GM12891 (cell line): ENCODE measurements at places on chromosomes 12 and 14.

- no peak for DNase-seq
These were observed 82.3 kb downstream of the SSPN start for GRCh38 chr12:26277506-26278246.

- no peak for DNase-seq
These were observed at the start of gene HPD for GRCh38 chr12:121858662-121859572. TSS of gene HPD (minus strand) at chr12:121858859. CDS start at chr12:121858823, 36 bp downstream.

DNA sequence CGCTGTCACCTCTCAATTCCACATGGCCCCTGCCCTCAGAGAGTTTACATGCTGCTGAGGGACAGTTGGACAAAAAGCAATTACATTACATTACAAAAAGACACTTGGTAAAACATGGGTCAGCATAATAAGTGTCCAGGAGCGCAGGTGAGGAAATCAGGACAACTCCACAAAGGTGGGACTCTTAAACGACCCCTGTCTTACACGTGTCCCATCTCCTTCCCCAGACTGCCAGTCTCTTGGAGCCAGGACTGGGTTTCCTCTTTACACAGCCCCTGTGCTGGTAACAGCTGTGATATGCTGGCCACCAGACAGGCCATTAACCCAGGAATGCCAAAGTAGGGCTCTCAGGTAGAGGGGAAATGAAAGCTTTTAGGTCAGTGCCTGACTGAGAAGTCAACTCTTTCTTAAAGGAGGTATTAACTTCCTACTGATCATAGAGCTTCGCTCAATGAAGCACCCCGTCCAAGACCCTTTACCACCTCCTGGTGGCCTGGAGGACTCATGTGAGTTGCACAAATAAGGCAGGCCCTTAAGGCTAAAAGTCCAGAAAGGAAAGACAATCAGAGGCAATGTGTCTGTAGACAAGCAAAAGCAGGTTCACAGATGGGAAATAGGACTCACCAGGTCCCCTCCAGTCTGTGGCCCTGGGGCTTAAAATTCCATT lies 55.5 kb downstream of the ANO2 start:
- no peak for DNase-seq

DNA sequence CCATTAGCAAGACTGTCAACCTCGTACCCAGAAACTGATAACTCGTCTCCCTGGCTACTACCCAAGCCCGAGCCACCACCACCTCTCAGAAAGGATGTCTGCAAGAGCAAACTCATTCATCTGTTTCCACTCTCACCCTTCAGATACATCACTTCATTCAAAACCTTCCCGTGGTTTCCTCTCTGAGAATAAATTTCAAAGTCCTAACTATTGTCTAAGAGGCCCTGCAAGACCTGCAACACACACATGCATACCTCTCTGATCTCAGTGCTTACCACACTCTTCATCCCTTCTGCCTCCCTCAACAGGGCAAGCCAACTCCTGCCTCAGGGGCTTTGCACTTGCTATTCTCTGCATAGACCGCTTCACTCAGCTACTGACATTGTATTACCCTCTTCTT lies 40.6 kb downstream of the PPP1R13B start:
- peak; percentile 24 for DNase-seq

GRCh38 chr12:119014368-119014767 lies 33.0 kb downstream of the SRRM4 start:
- no peak for DNase-seq

- no peak for DNase-seq
These were observed 78.2 kb upstream of the PTGDR start for GRCh38 chr14:52189325-52189724.

- DNase-seq, result peak; percentile 39
These were observed 64.3 kb upstream of the STON2 start for GRCh38 chr14:81464253-81465002.

DNA sequence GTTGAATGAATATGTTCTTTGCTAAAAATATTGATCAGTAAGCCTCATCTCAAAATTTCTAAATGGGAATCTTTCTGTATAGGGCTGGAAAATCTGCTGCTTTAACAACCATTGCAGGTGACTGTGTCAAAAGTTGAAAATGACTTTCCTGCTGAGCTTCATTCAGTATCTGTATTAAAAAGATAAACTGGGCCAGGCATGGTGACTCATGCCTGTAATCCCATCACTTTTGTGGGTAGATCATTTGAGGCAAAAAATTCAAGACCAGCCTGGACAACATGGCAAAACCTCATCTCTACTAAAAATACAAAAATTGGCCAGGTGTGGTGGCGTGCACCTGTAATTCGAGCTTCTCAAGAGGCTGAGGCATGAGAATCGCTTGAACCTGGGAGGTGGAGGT lies 213.7 kb upstream of the SYT10 start:
- DNase-seq, result no peak

DNA sequence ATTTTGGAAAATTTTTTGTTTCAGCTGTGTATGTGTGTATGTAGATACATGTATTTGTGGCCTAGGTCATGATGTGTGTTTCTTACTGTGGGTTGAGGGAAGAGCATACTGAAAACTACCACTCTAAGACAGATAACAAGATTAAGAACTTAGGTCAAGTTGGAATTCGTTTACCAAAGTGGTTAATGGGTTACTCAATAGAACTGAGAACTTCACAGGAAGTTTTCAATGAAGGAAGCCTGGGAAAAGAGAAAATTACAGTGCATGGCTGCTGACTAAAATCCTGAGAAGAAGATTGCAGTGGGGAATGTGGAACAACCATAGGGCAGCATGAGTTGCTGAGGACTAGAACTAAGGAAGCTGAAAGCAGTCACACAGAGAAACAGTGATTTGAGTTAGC lies 21.4 kb upstream of the FOXG1 start:
- DNase-seq, result no peak

GRCh38 chr12:79547735-79548609 lies 142.8 kb downstream of the PAWR start:
- no peak for DNase-seq

DNA sequence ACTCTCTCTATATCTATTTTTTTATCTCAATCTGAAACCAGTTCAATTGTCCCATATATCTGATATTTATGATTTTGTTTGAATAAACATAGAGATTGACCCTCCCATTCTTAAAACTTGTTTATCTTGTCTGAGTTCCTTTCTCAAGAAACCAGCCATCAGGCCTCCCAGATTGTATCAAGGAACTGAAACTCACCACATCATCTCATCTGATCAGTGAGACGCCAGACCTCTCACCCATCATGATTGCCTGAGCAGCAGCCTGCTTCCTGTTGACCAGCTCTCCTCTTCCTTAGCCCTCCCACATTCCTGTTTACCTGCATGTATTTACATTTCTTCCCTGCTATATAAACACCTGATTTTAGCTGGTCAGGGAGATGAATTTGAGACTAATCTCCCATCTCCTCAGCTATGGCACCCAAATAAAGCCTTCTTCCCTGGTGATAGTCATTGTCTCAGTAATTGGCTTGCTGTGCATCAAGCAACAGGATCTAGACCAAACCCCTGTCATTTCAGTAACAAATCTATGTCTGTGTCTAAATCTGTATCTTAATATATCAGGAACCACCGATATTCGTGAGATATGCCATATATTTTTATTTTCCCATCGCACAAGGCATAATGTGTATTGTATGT lies 323.6 kb downstream of the TMTC2 start:
- no peak for DNase-seq

- DNase-seq, result no peak
These were observed 57.9 kb downstream of the FZD10 start for GRCh38 chr12:130219929-130220705.

DNA sequence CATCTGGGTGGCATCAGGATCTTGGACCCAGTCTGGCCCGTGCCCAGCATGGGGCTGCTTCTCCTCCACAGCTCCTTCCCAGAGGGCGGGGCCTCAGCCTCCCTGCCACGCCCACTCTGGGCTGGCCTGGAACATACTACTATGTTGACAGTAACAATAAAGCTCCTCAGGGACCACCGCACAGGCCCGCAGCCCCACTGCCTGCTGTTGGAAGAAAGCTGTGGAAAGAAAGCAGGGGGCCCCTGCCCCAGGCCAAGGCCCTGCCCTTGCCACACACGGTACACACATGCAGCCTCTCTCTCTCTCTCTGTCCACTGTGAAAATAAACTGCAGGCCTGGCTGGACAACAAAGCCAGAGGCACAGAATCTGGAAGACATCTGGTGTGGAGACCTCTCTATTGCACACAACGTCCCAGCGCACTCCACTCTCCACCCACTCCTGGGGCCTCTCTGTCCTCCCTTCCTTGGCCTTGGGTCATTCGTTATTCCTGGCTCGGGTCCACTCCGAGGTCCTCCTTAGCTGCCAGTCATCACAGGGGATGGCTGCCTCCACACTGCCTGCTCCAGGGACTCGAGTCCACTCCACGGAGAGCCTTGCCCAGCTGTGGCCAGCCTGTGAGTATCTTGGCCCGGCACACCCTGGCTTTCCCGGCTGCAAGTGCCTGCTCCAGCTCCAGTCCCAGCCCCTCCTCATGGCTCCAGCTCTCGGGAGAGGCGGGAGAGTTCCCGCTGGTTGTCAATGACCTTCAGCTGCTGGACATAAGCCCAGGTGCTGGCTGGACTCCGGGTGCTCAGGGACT lies 11.8 kb upstream of the ENDOU start:
- DNase-seq, result no peak

DNA sequence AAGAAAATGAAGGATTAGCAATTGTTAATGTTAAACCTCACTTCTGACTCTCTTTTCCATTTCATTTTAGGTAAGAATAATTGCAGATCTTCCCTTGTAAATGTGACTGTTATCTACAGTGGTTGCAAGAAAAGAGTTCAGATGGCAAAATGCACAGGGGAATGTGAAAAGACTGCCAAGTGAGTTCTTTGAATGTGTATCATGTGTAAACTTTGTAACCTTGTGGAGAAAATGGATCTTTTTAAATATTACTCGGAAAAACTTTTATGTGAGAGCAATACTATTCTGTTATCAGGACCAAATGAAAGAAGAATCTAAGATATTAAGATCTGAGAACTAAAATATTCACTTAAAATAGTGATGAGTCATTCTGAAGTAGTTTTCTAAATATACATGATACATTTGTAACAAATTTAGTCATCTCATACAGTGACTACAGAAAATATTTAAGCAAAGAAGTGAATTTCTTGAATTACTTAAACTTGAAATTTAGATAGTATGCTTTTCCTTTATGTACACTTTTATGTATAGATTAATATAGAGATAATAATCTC lies 122.5 kb upstream of the CNTN1 start:
- DNase-seq, result no peak

DNA sequence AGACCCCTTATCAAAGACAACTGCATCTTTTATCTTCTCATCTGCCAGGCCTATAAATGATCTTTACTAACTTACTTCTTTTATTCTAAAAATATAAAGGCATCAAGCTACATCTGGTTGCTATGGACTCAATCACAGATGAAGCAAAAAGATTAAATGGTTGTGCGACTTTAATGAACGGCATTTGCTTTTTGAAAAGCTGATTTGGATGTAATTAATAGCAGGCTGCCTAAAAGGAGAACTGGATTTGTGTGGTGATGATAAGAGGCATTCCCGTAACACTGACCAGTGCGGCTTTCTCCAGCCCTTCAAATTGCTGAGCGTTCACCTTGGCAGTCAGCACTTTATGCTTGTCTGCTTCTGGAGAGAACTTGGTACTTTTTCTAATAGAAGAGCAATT lies 103.8 kb downstream of the ARMH4 start:
- DNase-seq, result no peak

- no peak for DNase-seq
These were observed 15.8 kb downstream of the ATP5MC2 start for GRCh38 chr12:53660041-53660440.

GRCh38 chr14:42311876-42312275 lies 705.2 kb downstream of the LRFN5 start:
- no peak for DNase-seq

GRCh38 chr12:93589081-93589480 lies 16.6 kb downstream of the SOCS2 start:
- no peak for DNase-seq

GRCh38 chr14:68285421-68286179 lies 466.0 kb downstream of the RAD51B start:
- DNase-seq, result no peak

DNA sequence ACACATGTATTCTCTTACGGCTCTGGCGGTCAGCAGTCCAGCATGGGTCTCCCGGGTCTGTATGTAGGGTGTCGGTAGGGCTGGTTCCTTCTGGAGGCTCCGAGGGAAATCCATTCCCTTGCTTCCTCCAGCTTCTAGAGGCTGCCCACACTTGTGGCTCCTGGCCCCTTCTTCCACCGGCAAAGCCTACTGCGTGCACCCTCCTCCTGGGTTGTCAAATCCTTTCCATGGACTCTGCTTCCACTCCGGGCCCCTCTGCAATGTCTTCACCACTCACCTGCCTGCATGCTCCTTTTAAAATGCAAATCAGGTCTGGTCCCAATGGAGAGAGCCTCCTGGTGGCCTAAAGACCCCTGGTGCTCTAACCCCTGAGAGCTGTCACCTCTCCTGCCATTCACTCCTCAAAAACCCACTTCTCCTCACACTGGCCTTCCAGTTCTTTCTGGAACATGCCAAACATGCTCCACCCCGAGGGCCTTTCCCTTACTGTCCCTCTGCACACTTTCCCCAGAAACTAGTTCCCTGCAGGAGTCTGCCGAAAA lies 108.5 kb downstream of the DICER1 start:
- no peak for DNase-seq

DNA sequence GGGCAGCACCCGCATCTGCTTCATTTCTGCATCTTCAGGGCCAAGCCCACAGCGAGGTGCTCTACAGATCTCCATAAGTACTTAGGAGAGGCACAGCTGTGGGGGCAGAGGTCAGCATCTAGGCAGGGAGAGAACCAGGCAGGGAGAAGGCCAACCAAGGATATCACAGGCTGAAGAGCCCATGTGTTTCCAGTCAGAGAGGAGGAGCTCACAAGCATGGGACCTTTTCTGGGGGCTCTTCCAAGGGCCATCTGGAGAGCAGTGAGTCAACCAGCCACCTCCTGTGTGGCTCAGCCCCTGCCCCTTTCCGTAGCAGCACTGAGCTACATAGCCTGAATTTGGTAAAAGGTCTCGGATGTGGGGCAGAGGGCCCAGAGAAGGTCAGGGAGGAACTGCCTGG lies 78.5 kb downstream of the ARL6IP4 start:
- DNase-seq, result no peak

GRCh38 chr12:6434205-6435140 lies 10.3 kb upstream of the CD27 start:
- DNase-seq, result no peak

GRCh38 chr14:99656171-99656570 lies 11.2 kb downstream of the HHIPL1 start:
- DNase-seq, result no peak

GRCh38 chr12:18108611-18109010 lies 18.6 kb upstream of the RERGL start:
- no peak for DNase-seq

- no peak for DNase-seq
These were observed 62.7 kb downstream of the CHST11 start for GRCh38 chr12:104519190-104520019.

DNA sequence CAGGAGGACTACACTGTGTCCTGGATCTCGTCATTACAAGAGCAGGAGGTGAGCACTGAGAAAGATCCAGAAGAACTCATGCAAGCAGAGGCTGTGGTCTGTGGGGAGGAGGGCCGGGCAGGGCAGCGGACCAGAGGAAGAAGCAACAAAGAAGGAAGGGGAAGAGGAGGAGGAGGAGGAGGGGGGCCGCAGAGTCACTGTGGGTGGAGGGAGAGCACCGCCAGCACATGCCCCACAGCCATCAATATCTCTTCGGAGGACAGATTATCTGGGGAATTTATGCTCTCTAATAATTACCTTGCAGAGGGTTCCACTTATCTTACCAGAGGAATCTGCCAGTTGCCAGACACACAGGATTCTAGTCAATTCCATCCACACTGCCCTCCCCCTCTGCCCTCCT lies 105.6 kb downstream of the DPF3 start:
- no peak for DNase-seq
